ENCODE measurements at places on chromosomes 5 and 9. TPM values are rescaled to one million over a fixed set of nuclear protein-coding genes. Genes with fewer than 3 reads are reported as not detected.

The CTXN3 gene
- not detected for total RNA-seq

The PDZD2 gene
- total RNA-seq: 18.0 TPM

The INSYN2B gene
- 0.10 TPM for total RNA-seq

GRCh38 chr5:176396330-176396729 is 7.8 kb downstream of the HIGD2A start:
- H3K4me1 ChIP-seq: no peaks in the 10 kb centered on the region
- no peaks in the 10 kb centered on the region for H3K27me3 ChIP-seq
- peaks cover 5% of the 10 kb centered on the region for H3K36me3 ChIP-seq
- no peak overlapping the region for H3K4me3 ChIP-seq
- no peak for DNase-seq

GRCh38 chr5:127446626-127447025 is 70.8 kb upstream of the PRRC1 start:
- no peak overlapping the region for H3K27ac ChIP-seq
- H3K36me3 ChIP-seq: no peaks in the 10 kb centered on the region
- H3K4me1 ChIP-seq: no peaks in the 10 kb centered on the region
- H3K27me3 ChIP-seq: no peaks in the 10 kb centered on the region
- no peak for DNase-seq

GRCh38 chr9:123710299-123710698 is 219.6 kb downstream of the DENND1A start:
- H3K36me3 ChIP-seq: no peaks in the 10 kb centered on the region
- H3K4me3 ChIP-seq: no peak overlapping the region
- H3K27ac ChIP-seq: no peak overlapping the region

GRCh38 chr5:179379321-179379890 is 34.1 kb upstream of the ADAMTS2 start:
- DNase-seq: no peak
- no peaks in the 10 kb centered on the region for H3K4me1 ChIP-seq
- H3K27me3 ChIP-seq: no peaks in the 10 kb centered on the region
- H3K27ac ChIP-seq: no peak overlapping the region

- H3K27me3 ChIP-seq: no peaks in the 10 kb centered on the region
- peak overlapping the region; percentile 97 for H3K27ac ChIP-seq
- H3K36me3 ChIP-seq: no peaks in the 10 kb centered on the region
- H3K4me1 ChIP-seq: no peaks in the 10 kb centered on the region
- peak; percentile 81 for DNase-seq
- peak overlapping the region; percentile 81 for H3K4me3 ChIP-seq
Measured at GRCh38 chr5:32312197-32312594, 543 bp downstream of the MTMR12 start.

GRCh38 chr5:116520771-116521170 is 53.9 kb downstream of the SEMA6A start:
- no peaks in the 10 kb centered on the region for H3K27me3 ChIP-seq
- no peak overlapping the region for H3K4me3 ChIP-seq
- DNase-seq: no peak
- no peak overlapping the region for H3K27ac ChIP-seq

DNA sequence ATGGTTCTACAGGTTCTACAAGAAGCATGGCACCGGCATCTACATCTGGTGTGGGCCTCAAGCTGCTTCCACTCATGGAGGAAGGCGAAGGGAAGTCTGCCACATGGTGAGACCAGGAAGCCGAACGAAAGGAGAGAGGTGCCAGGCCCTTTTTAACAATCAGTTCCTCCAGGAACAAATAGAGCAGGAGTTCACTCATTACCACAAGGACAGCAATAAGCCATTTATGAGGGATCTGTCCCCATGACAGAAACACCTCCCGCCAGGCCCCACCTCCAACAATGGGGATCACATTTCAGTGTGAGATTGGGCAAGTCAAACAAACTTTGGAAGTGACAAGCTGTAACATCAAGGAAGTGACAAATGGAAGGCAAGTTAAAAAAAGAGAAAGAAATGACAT is 95.5 kb upstream of the PTPN3 start:
- H3K27ac ChIP-seq: no peak overlapping the region
- peaks cover 6% of the 10 kb centered on the region for H3K4me1 ChIP-seq

GRCh38 chr5:115600766-115601165 is 1.5 kb downstream of the TICAM2 start:
- peaks cover 4% of the 10 kb centered on the region for H3K4me1 ChIP-seq
- peak overlapping the region; percentile 99 for H3K4me3 ChIP-seq
- no peak overlapping the region for H3K27ac ChIP-seq
- no peak for DNase-seq

GRCh38 chr9:91090130-91090410 is 271.6 kb downstream of the AUH start:
- H3K27ac ChIP-seq: no peak overlapping the region
- no peak for DNase-seq
- H3K4me3 ChIP-seq: no peak overlapping the region
- H3K36me3 ChIP-seq: no peaks in the 10 kb centered on the region

DNA sequence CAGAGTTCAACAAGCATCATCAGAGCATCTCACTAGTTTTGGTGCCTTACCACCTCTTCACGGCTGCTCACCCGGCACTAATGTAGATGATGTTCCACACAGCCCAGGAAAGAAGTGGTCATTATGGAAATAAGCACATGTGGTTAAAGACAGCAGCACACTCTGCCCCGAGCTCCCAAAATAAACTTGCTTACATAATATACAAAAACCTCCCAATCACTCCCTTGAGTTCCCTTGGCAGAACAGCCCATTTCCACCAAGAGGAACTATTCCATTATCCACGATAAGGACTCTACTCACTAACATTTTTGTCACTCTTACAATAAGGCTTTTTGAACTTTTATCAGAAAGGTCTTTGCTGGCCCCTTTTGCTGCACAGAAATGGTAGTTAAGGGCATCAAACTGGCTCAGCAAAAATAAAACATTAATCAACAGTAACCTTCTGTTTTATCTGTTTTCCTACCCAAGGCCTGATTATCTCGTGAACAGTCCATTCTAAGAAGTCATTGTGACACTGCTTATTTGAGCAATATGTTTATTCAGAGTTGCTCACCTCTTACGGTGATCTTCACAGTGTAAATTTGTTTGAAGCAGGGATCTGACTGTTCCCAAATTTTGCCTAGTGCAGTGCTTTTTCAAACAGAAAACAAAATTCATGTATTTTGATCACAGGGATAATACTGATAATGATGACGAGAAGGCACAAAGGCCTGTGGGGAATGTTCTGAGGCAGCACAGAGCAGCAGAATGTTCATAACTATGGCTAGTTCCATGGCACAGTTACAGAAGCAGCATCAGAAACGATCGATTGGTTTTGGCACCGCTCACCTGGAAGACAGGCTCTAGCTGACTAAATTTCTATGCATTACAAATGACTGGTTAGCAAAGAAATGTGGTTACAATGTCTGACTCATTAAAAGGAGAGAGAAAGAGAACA is 399.8 kb upstream of the PIK3R1 start:
- DNase-seq: no peak
- no peaks in the 10 kb centered on the region for H3K36me3 ChIP-seq
- no peak overlapping the region for H3K27ac ChIP-seq
